ENCODE measurements at places on chromosomes 11 and 22.

DNA sequence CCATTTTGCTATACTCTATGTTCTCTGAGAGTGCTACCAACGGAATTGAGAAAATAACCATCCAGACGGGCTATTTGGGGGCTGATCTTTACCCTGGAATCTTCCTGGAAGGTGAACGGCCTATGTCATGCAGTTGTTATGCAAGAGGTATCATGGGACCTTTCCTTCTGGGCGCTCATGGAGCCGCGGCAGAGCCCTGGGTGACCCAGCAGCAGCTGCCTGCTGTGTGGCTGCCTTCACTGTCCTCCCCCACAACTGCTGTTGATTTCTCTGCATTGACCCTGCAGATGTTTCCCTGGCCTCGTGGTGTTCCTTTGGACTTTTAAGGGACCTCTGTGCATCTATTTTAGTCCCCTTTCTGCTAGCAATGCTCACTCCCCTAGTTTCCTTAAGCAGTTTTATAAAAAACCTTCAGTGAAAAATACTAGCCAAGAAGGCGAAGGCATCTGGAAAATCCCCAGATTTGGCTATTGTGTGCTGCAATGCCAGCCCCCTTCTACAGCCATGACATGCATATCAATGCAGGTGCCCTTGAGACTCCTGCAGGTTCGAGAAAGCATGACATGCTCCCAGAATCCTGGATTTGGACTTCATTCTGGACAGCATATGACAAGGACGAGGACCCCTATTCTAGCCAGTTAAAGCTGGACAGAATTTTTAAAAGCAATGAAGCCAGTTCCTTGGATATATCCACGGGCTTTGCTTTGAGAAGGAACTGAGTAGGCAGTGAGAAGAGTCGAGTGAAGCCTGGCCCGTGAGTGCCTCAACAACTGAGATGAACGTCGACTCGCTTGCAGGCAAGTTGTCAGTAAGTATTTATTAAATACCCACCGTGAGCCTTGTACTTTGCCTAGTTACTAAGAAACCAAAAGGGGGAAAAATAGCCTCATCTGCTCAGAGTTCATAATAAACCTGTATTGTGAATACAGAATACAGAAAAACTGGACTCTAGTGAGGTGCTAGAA, at the start of gene SLC25A18:
TSS of gene SLC25A18 (plus strand) at position 593 of the 965 bp plus-strand sequence. CDS start 16,447 bp downstream, outside the sequence.
- no peaks in the 10 kb centered on the region for H3K27me3 ChIP-seq
- peaks cover 4% of the 10 kb centered on the region for H3K4me1 ChIP-seq
- no peaks in the 10 kb centered on the region for H3K36me3 ChIP-seq
- H3K27ac ChIP-seq: no peak within 1 kb of the TSS
- no peak for DNase-seq

DNA sequence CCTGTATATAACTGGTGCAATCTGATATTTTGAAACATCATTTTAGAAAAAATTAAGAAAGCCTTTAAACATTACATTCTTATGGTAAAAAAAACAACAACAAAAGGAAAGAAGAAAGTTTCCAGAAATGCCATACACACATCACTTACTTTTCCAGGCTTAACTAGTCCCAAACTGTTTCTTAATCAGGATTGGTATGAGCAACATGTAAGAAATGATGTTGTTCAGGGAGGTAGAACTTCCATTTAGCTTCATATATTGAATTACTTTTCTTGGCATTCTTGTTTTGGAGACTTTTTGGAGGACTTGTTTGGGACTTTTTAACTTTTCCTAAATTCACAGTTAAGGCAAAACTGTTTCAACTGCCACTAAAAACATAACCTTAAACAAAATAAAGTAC, 791.5 kb downstream of the METTL15 start:
- H3K27ac ChIP-seq: no peak overlapping the region
- no peak overlapping the region for H3K4me3 ChIP-seq
- H3K27me3 ChIP-seq: no peaks in the 10 kb centered on the region
- DNase-seq: no peak
- H3K36me3 ChIP-seq: no peaks in the 10 kb centered on the region

DNA sequence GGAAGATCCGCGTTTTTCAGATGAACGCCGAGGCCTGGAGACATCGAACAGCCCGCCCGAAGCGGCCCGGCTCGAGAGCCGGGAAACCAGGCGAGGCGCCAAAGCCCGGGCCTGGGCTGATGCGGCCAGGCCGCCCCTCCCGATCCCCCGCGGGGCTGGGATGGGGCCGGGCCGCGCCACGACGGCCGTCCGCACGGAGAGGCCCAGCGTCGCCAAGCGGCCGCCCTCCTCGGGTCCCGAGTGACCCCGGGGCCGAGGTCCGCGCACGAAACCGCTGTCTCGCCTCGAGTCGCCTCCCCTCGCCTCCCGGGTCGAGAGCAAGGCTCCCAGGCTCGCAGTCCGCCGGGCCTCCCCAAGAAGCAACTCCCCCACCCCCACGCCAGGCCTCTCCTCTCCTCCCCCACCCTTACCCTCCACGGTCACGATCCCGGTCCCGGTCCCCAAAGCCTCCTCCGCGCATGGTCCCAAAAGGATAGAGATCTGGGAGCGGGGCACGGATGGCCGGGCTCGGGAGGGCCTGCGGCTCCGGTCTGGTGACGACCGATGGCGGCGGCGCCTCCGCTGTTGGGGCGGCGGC, 482 bp downstream of the DDX17 start:
- peaks cover 50% of the 10 kb centered on the region for H3K4me1 ChIP-seq

DNA sequence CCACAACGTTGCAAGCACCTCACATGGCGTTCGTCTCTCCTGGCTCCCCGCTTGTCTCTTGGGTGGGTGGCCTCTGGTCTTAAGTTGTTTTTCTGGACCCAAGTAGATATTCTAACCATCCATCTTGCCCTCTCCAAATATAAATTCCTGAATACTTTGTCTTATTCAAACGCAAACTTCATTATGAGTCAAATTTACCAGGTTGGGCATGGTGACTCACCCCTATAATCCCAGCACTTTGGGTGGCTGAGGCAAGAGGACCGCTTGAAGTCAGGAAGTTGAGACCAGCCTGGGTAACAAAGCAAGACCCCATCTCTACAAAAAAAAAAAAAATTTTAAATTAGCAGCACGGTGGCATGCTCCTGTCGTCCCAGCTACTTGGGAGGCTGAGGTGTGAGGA, 5.1 kb upstream of the IGSF9B start:
- no peak overlapping the region for H3K27ac ChIP-seq
- no peaks in the 10 kb centered on the region for H3K36me3 ChIP-seq
- no peak for DNase-seq
- H3K27me3 ChIP-seq: no peaks in the 10 kb centered on the region
- H3K4me1 ChIP-seq: peaks cover 35% of the 10 kb centered on the region
- no peak overlapping the region for H3K4me3 ChIP-seq

Measured in thoracic aorta (tissue), 2 donors.